ENCODE measurements at places on chromosomes 13 and 19.

DNA sequence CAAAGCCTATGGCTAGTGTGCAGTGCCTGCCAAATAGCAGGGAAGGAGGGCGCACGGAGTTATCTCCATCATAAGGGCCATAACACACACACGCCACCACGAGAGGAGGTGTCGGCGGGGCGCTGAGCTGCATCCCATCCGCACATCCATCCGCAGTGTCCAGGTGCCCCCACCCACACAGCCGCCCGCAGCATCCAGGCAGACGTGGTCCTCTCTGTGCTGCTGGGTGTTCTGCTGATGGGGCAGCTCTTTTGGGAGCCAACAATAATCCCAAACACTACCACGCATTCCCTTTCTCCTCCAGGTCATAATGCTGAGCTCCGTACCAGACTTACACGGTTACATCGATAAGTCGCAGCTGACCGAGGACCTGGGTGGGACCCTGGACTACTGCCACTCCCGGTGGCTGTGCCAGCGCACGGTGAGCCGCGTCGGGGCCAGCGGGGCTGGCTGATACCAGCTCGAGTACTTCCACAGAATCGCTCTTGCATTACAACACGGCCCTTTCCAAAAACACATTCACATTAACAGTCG is 41.5 kb upstream of the F7 start:
- DNase-seq: no peak

DNA sequence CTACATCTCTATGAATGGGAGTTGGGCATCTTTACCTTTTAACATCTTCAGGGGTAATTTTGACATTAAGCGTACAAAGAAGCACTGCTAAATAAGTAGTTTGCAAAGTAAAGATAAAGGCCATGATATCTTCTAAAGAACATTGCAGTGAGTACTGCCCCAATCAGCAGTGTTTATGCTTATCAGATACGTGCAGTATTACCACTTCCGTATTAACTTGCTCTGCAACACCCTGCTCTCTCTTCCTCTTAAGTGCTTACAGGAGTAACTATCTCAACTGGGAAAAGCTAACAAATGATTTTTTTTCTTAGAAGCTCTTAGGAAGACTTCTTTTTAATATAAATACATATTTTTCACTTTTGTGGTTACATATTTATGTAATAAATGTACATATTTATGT is 793.7 kb upstream of the SLC10A2 start:
- DNase-seq: no peak

- DNase-seq: no peak
Observed at GRCh38 chr13:48236528-48237353, 3.7 kb downstream of the ITM2B start.

DNA sequence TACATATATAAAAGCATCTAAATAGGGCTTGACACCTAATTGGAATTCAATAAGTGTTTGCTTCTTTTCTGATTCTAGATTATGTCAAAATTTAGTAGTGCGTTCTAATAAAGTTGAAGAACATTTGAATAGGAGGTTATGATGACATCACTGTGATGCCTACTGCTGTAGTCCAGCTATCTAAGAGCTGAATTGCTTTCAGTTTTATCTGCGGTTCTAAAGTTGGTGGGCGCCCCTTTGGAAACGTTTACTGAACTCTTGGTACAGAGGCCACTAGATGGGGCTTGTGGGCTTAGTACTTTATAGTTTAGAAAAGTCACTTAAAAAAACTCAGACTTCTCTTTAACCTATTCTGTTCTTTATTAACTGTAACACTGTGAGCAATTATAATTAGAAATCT is 776.9 kb downstream of the GPC5 start:
- DNase-seq: peak; percentile 16

DNA sequence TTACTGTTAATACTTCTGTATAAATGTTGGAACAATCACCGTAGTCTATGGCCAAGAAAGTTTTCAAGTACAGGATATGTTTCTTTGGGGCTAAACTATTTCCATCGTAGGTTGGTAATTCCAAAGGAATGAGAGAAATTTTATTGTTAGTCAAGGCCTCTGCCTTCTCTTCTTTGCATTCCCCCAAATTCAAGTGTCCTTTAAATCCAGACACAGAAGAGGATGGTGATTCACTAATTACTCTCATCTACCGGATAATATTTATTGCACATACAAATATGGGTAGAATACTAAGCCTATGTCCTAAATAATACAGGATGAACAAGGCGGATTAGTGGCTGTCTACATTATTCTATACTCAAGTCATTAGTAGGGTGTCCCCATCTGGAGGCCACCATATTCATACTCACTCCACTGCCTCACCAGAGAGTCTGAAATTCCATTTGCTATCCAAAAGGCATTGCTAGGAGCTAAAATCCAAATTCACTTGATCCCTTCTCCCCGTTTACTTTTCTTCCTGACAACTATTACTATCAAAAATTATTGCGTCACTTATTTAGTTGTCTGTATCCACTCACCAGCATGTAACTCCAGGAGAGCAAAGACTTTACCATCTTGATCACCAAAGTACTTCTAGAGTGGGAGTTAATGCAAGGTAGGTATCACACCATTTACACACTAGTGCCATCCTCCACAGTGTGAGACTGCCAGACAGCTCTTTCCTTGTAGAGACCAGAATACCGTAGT is 82.4 kb upstream of the SGCG start:
- DNase-seq: no peak

GRCh38 chr19:51375504-51376221 is 3.2 kb upstream of the NKG7 start:
- DNase-seq: no peak

- DNase-seq: no peak
Observed at GRCh38 chr13:98284679-98285078, 107.6 kb upstream of the RNF113B start.

- peak; percentile 99 for DNase-seq
Observed at GRCh38 chr19:12847159-12848139, 9.1 kb downstream of the MAST1 start.

GRCh38 chr19:7618348-7618747 is 11.0 kb downstream of the XAB2 start:
- DNase-seq: no peak

DNA sequence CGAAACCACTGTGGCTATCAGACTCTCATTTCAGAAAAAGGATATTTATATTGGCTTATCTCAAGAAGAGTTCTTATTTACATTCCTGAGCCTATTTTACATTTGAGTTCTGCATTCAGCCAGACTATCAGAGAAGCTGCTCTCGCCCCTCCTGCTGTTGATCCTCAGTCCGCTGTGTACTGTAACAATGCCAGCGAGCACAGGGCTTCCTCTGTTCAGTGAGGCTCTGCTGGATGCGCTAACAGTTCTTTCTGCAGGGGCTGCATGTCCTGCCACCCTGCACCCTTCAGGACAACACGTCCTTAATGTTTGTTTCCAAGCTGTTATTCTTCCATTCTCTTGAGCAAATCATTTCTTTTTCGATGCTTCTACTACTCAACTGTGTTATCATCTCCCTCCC is 463.7 kb upstream of the SGCG start:
- DNase-seq: no peak

- DNase-seq: no peak
Observed at GRCh38 chr19:45772130-45772840, 3.2 kb upstream of the SIX5 start.

GRCh38 chr19:16366056-16366432 is 41.4 kb downstream of the KLF2 start:
- no peak for DNase-seq

GRCh38 chr13:34967851-34968562 is 25.9 kb downstream of the NBEA start:
- no peak for DNase-seq

DNA sequence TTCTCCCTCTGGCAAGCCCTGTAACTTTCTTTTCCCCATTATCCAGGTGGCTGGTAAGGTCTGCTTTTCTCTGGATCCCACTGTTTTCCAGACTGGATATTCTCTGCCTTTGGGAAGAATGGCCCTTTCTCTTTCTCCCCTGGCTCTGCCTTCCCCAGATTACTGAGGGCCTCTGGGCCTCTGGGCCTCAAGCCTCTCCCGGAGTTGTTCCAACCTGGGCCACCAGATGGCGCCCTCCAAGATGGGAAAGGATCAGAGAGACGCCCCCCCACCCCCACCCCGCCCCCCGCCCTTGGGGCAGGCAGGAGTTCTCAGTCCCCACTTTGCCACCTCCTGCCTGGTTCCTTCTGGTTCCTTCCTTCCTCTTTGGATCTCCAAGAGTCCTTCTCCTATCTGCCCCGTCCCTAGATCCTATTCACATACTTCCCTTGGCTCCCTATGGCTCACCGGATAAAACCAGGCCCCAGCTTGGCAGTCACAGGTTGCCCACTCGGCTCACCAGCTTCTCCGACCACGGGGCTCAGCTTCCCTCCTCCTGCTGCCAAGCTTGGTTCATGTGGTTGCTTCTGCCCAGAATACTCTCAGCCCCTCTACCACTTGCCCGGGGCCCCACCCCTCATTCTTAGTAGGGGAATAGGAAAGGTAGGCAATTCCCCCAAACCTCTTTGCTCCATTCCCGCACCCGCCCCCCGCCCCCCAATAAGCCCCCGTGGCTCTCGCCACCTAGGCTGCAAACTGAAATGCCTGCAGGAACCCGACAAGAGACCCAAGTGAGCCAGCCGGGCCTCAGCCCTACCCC is 13.1 kb downstream of the EPS8L1 start:
- DNase-seq: peak; percentile 97

- DNase-seq: no peak
Observed at GRCh38 chr13:87674247-87674738, 3.1 kb downstream of the SLITRK5 start.

DNA sequence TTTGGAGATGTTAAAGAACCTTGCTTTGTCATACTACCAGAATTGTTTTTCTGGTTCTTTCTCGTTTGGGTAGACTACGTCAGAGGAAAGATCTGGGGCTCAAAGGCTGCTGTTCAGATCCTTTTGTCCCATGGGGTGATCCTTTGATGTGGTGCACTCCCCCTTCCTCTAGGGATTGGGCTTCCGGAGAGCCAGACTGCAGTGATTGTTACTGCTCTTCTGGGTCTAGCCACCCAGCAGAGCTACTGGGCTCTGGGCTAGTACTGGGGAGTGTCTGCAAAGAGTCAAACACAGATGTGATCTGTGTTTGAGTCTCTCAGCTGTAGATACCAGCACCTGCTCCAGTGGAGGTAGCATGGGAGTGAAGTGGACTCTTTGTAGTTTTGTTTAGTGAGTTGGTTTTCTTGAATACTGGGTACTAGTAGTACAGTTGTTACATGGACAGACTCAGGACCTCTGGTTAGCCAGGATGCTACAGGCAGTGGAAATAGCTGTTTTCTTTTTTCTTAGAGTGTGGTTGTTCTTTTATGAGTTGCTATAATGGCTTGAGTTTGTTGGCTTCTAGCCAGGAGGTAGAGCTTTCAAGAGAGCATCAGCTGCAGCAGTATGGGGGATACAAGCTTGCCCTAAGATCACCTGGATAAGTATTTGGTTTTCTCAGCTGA is 34.4 kb downstream of the DNAJC15 start:
- no peak for DNase-seq

DNA sequence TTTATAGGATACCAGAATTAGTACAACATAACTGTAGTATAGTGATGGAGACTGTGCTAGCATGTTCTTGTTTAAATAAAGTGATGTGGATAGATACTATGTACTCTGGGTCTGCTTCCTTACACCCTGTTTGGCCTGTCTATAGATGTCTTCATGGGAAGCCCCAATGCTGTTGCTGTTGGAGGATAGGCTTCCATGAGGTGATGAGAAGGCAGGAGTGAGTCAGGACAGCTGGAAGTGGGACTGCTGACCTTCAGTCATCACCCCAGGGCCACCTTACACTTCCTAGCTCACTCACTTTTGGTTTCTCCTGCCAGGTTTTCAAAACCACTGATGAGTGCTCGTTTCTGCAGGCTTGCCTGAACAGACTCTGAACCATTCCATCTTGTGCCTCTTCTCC is 4.2 kb downstream of the KCTD4 start:
- no peak for DNase-seq

DNA sequence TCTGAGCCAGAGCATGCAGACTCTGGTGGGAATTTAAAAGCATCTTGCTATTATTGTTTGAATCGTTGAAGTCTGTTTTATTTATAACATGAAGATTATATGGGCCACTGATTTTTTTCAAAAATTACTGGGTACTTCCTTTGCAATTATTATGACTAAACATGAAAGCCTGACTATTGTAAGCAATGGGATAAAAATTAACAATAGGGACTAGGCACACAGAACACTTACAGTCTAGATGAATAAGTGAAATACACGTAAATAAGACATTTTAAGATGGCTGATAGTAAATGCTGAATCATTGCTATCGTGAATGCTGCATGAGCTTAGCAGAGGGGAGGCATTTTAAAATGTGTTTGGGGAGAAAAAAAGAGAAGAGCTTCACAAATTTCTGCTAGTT is 81.0 kb upstream of the MAB21L1 start:
- DNase-seq: no peak

GRCh38 chr13:99688776-99689175 is 187.5 kb downstream of the TM9SF2 start:
- DNase-seq: no peak

GRCh38 chr19:30226464-30227011 is 145.6 kb upstream of the ZNF536 start:
- DNase-seq: peak; percentile 42

DNA sequence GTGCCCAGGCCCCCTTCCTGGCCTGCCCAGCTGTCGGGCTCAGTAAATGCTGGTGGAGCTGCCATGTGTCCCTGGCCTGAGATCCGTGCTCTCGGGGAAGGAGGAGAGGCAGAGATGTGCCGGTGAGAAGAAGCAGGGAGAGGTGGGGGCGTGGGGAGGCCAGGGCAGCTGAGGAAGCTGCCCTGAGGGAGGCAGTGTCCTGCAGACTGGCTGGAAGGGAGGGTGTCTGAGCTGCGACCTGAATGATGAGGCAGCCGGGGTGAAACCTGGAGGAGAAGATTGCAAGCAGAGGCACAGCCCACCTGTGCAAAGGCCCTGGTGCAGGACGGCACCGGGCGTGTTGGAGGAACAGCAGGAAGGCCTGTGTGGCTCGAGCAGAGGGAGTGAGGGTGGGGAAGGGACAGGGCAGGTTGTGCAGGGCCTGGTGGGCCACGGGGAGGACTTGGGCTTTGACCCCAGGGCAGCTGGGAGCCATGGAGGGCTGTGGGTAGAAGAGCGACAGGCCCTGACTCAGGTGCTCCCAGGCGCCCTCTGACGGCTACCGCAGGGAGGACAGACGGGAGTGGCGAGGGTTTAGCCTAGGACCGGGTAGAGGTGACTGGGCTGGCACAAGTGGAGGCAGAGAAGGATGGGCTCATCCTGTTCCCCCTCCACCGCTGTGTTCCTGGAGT is 14.0 kb upstream of the CELF5 start:
- peak; percentile 73 for DNase-seq

DNA sequence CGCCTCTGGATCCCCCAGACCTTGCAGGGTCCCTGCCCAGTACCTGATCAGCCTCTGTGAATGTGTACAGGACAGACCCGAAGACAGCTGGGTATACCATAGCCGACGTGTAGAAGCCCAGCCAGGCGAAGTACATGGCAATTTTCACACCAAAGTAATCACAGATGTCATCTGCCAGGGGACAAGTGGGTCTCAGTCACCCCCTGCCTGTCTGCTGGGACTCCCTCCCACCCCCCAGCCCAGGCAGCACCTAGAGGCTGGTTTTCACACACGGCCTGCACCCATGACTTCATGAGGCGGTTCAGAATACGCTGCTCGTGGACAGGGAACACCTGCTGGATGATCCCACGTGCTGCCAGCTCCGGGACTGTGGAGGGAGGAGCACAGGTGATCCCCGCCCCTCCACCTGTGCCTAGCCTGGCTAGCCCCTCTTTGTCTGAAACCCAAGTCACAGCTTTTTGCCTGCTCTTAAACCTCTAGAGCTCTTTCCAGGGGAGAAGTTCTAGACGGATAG is 3.6 kb downstream of the ANO8 start:
- no peak for DNase-seq

- no peak for DNase-seq
Observed at GRCh38 chr19:3409346-3410064, 43.1 kb downstream of the NFIC start.

GRCh38 chr13:60261432-60262351 is 98.0 kb upstream of the DIAPH3 start:
- DNase-seq: no peak

All from nephron progenitor cell (in vitro differentiated cells).